ENCODE measurements at places on chromosomes 2 and 18.

- no peak for DNase-seq
These were observed 97.0 kb downstream of the TFCP2L1 start for GRCh38 chr2:121187982-121188411.

- no peak for DNase-seq
These were observed 111.9 kb upstream of the OTOS start for GRCh38 chr2:240252191-240252871.

- DNase-seq: no peak
These were observed 8.7 kb upstream of the SERPINB13 start for GRCh38 chr18:63578357-63578958.

DNA sequence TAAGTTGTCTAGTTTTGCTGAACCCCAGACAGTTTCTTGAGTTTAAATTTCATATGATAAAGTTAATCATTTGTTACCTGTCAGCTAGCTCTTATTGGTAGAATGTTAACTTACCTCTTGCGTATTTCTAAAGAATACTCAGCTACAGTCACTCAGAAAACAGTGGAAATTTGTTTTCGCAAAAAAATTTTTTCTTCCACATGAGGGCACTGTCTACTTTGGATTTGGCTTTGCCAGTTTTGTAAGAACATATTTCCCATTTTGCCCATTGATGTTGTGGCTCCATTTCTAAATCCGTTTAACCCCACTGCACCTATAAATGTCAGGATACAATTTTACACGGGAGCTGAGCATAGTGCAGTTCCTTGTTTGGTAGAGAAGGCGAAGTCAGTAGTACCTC is 19.1 kb upstream of the GCFC2 start:
- no peak for DNase-seq

DNA sequence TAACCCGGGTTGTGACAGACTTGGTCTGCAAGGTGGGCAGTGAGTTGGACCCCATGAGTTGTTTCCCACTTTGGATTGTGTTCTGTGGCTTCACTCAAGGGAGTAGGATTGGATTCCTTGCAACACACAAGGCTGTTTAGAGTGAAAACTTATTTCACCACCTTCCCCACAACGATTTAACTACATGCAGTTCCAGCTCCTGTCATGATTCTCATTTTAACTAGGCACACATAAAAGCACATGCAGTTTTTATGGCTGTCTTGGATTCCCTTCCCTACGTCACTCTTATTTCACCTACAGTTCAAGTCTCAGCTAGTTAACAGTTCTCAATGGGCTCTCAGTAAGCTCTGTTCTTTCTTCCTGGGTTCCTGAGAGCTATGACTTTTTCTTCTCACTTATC is 15.9 kb downstream of the EFEMP1 start:
- no peak for DNase-seq

GRCh38 chr2:178295115-178295514 is 100.8 kb downstream of the OSBPL6 start:
- DNase-seq: no peak
